ENCODE measurements at places on chromosomes 3 and 15.

DNA sequence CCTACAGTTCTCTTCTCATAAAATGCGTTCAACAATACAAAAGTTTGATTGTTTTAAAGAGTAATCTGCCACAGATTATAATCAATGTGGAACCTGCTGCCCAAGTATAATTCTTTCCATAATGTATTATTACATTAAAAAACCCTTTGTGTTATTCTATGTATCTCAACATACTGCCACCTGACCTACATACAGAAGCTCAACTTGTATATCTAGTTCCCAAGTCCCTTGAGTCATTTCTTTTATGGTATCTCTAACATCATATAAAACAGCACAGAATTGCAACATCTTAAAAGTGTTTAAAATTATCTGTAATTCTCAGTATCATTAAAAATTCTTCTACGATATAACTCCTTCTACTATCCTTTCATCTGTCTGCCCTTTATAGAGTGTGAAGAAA, 70.3 kb downstream of the TBL1XR1 start:
- DNase-seq, result no peak

DNA sequence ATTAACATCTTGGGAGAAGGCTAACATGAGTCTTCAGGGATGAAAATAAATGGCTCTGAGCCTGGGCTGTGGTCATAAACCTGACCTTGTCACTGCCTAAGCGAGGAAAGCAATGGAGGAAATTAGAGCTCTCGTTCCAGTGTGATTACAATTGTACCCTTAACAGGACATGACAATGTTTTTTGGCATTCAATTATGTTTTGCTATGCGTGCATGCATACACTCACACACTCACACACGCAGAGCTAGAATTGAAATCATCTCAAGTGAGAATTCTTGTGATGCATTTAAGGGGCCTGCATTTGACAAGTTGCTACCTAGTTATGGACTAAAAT, 24.1 kb downstream of the ZNF80 start:
- DNase-seq, result no peak

DNA sequence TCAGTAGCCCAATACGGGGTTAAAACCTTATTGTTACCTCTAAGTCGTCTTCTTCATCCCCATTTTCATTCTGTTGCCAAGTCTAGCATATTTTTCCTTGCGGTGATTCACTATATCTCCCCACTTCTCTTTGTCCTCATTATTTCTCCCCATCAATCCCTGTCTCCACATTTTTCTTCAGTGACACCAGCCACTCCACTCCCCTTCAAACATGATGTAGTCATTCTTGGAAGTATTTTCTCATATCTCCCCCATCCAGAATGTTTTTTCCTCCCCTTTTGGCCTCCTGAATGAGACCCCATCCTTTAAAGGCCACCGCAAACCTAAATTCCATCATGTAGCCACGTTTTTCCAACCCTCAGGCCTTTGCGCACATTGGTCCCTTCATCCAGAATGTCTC, 105.9 kb downstream of the TOP2B start:
- DNase-seq, result no peak

- DNase-seq, result no peak
These were observed 18.7 kb upstream of the TRMT10C start for GRCh38 chr3:101542957-101543356.

DNA sequence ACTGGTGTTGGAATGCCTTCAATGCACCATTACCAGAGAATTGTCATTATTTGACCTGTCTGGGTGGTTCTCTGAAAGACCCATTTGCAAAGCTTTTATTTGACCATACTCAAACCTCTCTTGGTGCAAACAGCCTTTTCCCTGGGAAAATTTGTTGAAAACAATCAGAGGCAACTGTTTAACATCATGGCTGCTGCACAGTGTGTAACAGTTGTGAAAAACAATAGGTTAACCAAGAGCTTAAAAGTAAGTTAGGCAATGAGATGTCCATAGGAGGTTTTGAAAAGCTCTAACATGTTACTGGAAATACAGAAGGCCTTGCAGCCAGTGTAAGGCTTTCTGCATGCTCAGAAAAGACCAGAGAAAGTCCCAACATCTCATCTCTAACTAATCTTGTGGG, 18.9 kb downstream of the SPINK8 start:
- DNase-seq, result no peak

DNA sequence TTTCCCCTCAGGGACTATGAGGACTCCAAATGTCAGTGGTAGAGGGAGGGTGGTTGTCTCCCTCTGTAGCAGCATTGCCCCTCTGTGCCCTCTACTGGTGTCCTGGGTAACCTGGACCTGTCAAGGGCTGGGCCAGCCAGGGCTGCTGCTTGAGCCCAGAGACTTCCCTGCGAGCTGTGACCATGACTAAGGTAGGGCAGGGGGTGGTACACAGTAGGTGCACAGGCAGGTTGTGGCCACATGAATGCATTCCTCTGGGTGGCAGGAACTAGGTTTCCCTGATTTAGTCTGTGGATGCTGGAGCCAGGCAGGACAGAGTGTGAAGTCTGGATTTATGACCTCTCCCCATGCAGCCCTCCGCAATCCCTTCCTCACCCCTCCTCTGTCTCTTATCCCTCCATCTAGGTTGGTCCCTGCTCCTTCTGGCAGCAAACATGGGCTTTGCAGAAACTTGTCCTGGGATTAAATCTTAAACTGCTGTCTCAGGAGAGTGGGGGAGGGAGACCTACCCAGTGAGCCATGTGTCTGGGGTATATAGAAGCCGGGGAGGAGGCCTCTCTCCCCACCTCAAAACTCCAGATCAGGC, 8.7 kb upstream of the SEMA3F start:
- DNase-seq, result no peak

- no peak for DNase-seq
These were observed 247.1 kb downstream of the KLF13 start for GRCh38 chr15:31573759-31574158.

GRCh38 chr3:84299329-84299728, 659.5 kb upstream of the CADM2 start:
- DNase-seq, result no peak

GRCh38 chr3:37491343-37491742, 317.0 kb upstream of the LRRFIP2 start:
- no peak for DNase-seq

Data from iPS-NIHi11 (cell line).